Stomach (tissue), 19 donors: ENCODE measurements at places on chromosomes 1 and 21.

DNA sequence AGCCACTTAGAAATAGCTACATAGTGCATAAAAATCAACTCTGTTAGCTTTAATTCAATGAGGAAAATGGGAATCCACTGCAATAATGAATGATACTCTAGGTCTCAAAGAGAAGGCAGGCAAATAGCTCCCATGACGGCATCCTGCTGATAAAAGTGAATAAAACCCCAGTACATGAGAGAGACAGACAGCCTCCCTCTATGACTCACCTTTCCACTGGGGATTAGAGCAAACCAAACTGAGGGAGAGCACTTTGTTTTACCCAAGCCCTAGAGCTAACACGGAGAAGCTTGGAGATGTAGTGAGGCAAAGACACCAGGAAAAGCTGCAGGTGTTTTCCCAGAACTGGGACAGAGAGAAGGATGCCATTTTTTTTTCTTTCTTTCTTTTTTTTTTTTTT is 621.9 kb downstream of the LRRIQ3 start:
- DNase-seq, result no peak

GRCh38 chr1:147334292-147334691 is 91.8 kb downstream of the CHD1L start:
- DNase-seq, result no peak

DNA sequence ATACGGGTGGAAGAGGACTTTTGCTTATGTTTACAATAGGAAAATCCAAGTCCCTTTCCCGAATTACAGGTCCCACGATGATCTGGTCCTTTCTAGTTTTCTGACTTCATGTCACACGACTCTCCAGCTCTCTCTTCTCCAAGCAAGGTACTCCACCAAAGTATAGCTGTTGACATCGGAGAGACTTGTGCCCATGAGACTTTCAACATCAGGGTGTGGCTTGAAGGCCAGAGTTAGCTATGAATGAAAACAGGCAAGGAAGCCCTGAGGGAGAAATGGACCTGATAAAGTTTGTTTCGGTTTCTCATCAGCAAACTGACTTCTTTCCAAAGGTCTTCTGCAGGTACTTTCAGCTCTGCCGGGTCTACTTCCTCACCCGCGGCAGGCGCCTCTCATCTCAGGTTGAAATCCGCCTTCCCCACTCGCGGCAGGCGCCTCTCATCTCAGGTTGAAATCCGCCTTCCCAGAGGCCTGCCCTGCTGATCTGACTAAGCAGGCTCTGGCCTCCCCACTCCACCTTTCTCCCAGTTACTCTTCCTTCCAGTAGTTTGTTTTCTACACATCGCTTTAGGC is 2.1 kb upstream of the PER3 start:
- peak; percentile 30 for DNase-seq

- no peak for DNase-seq
Measured at GRCh38 chr1:236143104-236143948, 987 bp downstream of the GPR137B start.

GRCh38 chr1:202192770-202193613 is 607 bp upstream of the LGR6 start:
- peak; percentile 83 for DNase-seq

- no peak for DNase-seq
Measured at GRCh38 chr21:15742052-15742670, 12.4 kb downstream of the USP25 start.

GRCh38 chr1:39833121-39833520 is 44.5 kb upstream of the BMP8B start:
- DNase-seq, result no peak

DNA sequence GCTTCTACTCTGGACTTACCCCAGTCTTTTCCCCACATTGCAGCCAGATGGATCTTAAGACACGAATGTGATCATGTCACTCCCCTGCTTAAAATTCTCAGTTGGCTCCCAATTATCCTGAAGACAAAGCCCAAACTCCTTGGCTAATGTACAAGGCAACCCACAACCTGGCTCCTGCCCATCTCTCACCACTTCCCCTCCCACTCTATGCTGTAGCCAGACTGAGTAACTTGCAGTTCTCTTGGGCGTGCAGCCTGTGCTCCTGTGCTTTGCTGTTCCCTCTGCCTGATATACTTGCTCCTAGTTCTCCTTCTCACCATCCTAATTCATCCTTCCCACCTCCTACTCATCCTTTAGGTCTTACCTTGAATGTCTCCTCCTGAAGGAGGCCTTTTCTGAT is 56.2 kb downstream of the LGR6 start:
- no peak for DNase-seq

DNA sequence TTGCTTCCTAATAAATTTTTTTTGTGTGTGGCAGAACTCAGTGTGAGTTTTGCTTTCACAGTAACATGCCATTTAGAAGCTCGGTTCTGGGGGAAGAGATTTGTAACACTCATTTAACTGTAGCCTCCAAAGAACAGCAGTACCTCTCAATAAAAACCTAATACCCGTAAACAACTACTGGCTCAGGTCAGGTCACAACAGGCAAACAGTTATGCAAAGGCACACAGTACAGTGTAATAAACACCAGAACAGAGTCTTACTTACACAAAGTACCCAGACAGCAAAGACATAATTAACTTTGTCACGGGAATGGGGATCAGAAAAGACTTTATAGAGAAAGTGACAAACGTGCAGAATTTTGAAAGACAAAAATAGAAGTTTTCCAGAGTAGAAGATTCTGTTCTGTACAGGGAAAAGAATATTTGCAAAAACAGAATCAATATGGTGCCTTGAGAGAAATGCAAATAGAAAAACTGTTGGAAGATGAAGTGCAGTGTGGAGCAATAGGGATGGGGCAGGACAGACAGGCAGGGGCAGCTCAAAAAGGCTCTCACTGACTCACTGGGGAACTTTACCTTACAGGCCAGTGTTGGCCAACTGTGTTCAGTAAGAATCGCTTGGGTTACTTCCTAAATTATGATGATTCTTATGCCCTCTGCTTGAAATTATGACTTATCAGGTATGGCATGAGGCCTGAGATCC is 38.8 kb downstream of the EGLN1 start:
- no peak for DNase-seq

GRCh38 chr1:1179983-1180861 is 6.5 kb downstream of the TTLL10 start:
- peak; percentile 3 for DNase-seq

GRCh38 chr1:111570781-111571181 is 48.8 kb upstream of the RAP1A start:
- peak; percentile 30 for DNase-seq

DNA sequence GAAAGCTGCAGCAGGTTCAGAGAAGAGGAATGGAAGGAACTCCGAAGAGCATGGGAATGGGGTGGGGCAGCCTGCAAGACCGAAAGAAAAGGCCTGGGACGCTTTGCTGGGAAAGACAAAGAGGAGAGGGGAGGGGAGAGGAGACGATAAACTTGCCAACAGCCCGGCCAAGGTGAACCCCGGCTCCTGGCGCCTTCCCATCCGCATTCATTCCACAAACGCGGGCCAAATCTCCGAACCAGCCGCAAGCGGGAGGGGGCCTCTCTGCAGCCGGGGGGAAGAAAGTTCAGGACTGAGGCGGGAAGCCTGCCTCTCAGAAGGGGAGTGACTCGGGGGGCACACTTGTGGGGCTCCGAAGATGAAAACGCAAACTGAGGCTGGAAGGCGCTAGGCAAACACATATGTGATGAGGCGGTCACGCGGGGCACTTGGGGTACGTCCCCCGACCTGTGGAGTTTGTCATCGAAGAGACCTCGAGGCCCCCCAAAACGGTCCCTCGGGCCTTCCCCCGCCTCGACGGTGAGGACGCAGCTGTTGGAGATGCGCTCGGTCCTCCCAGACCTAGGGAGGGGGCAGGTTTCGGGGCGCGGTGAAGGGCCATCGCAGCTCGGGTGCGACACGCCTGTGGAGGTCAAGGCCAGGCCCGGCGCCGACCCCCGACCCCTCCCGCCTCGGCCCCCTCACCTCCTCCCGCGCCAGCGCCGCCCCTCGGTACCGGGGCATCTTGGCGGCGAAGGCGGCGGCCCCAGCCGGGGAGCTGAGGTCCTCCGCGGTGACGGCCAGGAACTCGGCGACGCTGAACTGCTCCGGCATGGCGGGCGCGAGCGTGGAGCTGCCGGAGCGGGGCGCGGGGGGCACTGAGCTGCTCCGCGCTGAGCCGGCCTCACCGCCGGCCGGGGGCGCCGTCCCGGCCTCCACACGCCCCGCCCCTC is at the start of gene ASAP3:
Gene ASAP3, minus strand, starts transcription at position 859 of the 932 bp plus-strand sequence. Its CDS starts 46 bp downstream, at position 813.
- peak; percentile 76 for DNase-seq

- no peak for DNase-seq
Measured at GRCh38 chr1:26096471-26096870, 15.2 kb upstream of the PDIK1L start.
